ENCODE measurements at places on chromosomes 11 and 22.

GRCh38 chr11:117933475-117933874 lies 4.3 kb upstream of the TMPRSS13 start:
- no peak for DNase-seq

GRCh38 chr11:36070213-36070953 lies 126.5 kb downstream of the LDLRAD3 start:
- DNase-seq: no peak

- DNase-seq: no peak
Measured at GRCh38 chr11:37409124-37409523, 811.1 kb upstream of the RAG2 start.

DNA sequence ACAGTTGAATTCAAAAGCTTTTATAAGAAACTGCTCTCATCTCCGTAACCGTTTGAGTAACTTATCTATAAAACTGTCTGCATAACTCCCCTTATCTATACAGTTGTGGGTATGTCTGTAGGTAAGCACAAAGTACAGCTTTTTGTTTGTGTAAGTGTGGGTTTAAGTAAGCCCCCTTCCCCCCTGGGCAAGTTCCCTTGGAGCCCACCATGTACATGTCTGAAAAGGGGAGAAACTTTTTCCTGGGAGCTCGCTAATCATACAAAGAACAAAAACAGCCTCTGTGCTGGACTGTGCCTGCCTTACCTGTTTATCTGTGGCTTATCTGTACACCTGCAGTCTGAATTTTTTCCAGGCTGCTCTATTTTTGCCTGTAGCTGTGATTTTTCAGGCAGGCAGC lies 36.3 kb upstream of the TMEM45B start:
- no peak for DNase-seq

- DNase-seq: no peak
Measured at GRCh38 chr11:32148895-32149294, 58.0 kb downstream of the RCN1 start.
